ENCODE measurements at places on chromosomes 2 and 18. TPM values are rescaled to one million over a fixed set of nuclear protein-coding genes. Genes with fewer than 3 reads are reported as not detected.

The ADCYAP1 gene
- total RNA-seq = not detected

- no peak for DNase-seq
These were observed 11.5 kb upstream of the ST8SIA5 start for GRCh38 chr18:46768166-46768921.

The ITGA4 gene
- 0.36 TPM for total RNA-seq

The SKOR2 gene
- total RNA-seq = not detected

The B3GNT7 gene
- 83.3 TPM for total RNA-seq

The TBR1 gene
- total RNA-seq = not detected

- DNase-seq = no peak
These were observed 27.6 kb upstream of the CALCRL start for GRCh38 chr2:187475499-187476248.

DNA sequence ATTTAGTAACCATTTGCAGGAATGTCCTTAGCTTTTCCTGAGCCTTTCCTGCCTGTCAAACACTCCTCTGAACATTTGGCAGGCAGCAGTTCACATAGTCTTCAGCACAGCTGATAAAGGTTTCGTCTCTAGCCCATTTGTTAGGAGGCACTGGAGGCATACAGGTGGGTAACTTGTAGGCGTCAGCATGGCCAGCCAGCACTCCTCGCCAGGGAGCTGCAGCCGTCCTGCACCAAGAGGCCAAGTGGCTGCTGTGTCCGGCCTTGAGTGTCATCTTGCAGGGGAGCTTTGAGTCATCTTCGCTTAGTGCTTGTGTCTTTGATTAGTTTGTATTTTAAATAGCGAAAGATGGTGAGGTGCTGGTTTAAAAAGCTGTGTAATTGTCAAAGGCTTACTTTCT is 120.3 kb upstream of the NFATC1 start:
- no peak for DNase-seq

The RSAD2 gene
- 0.44 TPM for total RNA-seq

The SLC35F6 gene
- total RNA-seq = 67.3 TPM

GRCh38 chr2:44532031-44532430 is 170.3 kb downstream of the CAMKMT start:
- DNase-seq = no peak

The PPP1R1C gene
- 2.6 TPM for total RNA-seq

DNA sequence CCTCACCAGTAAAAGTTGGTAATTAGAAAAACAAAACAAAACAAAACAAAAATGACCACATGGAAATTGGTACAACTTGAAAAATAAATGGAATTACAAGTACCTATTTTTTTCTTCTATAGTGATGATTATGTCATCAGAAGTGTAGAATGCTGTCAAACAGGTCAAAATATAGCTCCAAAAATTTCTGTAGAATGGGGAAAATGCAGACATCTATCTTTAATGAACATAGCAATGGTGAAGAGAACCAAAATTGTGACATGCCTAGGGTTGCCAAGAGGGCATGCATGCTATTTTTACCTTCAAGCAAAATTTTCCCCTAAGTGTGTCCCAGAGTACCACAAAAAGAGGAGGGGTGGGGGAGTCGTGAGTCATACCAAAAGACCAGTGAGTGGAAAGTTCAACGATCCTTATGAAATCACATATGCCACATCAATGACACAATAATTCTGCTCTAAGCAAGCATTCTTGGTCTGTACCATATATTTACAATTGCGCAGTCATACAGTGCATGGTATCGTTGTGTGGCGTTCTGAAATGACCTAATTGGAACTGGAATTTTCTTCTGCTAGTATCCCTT is 1436.4 kb downstream of the SUCLG1 start:
- DNase-seq = no peak

- DNase-seq = no peak
These were observed 252.5 kb upstream of the SP5 start for GRCh38 chr2:170462433-170463205.

The ARHGAP25 gene
- total RNA-seq = 0.49 TPM

- no peak for DNase-seq
These were observed 60.9 kb downstream of the ARL4C start for GRCh38 chr2:234435836-234436481.

- DNase-seq = no peak
These were observed 177.4 kb upstream of the FN1 start for GRCh38 chr2:215613280-215613679.

GRCh38 chr2:59449274-59449673 is 1104.2 kb downstream of the BCL11A start:
- no peak for DNase-seq

DNA sequence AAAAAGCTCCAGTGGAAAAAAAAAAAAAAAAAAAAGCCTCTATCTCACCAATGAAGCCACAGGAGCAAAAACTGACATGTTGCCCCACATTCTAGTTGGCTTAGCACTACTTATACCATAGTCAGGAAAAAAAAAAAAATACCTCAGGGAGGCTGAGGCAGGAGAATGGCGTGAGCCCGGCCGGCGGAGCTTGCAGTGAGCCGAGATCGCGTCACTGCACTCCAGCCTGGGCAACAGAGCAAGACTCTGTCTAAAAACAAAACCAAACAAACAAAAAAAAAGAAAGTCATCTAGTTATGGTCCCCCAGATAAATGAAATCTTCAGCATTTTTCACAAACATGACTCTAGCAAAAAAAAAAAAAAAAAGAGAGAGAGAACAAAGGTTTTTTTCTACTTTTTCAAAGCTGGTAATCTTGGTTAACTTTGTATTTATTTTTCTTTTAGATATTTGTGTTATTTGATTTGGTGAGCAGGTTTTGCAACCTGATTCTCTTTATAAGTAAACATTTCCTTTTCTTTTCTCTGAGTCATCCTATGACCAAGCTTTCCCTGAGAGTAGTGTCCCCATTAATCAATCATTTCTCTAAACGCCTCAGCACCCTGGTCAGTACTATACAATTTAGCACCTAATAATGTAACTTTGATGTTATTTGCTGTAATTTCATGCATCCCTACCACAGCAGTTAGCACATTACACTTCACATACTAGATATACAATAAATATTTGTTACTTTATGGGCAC is 273.7 kb upstream of the PIK3C3 start:
- no peak for DNase-seq

DNA sequence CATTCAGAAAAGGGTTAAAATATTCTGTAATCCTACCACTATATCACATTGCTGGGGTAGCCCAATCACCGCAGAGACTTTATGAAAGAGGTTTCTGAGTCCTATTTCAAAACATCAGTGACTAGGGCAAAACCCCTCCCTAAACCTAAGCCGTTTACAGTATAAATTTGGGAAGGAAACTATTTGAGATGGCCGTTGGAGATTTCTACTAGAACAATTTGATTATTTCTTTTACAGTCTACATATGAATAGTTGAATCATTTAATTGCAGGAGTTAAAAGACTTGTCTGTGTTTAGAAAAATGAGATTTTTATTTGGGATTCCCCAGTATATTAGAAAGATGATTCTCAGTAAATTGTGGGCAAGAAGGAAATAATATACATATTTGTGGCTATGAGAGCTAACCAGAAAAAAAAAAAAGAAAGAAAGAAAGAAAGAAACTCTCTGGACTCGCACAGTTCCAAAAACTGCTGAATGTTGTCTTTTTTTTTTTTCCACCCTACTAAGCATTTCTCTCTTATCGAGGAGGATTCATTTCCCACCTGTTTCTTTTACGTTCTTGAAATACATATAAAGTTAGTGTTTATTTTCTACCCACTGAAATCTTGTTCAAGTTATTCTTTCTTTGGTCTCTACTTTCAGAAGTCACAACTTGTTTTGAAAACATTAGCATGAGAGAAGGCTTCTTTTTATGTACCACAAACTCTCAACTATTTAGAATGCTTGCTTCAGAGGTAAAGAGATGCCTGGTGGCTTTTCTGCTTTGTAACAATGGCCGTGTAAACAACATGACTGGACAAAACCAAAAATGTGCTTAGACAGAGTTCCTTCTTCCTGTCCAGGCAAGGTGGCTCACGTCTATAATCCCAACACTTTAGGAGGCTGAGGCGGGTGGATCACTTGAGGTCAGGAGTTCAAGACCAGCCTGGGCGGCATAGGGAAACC is 65.9 kb downstream of the BCL2 start:
- DNase-seq = no peak

DNA sequence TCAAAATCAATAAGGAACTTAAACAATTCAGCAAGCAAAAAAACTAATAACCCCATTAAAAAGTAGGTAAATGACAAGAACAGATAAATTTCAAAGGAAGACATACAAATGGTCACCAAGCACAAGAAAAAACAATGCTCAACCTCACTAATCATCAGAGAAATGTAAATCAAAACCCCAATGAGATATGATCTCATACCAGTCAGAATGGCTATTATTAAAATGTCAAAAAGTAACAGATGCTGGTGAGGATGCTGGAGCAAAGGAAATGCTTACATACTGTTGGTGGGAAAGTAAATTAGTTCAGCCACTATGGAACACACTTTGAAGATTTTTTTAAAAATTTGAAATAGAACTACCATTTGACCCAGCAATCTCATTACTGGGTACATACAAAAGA is 538.0 kb downstream of the TMX3 start:
- DNase-seq = no peak

The NOL4 gene
- total RNA-seq = 1.1 TPM

The FAM237A gene
- not detected for total RNA-seq

DNA sequence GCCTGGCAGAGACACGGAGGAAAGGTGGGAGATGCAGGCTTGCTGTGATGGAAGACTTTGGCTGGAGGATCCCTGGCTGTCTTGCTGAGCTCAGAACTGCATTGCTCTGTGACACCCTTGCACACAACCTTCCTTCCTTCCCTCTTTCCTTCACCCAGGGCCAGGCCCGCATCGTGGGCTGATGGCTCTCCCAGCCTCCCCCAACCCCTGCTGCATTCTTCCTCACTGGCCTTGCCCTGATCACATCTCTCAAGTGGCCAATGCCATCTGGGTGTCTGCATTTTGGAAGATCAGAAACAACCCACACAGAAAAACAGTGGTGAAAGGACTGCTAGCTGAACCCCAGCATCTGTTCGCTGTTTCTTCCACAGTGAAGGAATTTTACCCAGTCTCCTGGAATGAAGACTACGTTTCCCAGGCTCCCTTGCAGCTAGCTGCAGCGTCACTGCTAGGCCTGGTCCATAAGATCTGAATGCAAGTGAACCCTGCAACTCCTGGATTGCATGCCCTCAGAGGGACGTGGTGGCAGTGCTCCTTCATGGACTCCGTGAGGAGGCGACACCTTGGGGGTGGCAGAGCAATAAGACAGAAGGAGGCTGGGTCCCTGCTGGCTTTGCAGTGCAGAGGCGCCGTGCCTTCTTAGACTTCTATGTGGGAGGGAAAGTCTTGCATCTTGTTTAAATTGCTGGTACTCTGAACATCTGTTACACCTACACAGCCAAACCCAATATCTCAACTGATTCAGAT is 78.9 kb upstream of the YWHAQ start:
- DNase-seq = no peak

DNA sequence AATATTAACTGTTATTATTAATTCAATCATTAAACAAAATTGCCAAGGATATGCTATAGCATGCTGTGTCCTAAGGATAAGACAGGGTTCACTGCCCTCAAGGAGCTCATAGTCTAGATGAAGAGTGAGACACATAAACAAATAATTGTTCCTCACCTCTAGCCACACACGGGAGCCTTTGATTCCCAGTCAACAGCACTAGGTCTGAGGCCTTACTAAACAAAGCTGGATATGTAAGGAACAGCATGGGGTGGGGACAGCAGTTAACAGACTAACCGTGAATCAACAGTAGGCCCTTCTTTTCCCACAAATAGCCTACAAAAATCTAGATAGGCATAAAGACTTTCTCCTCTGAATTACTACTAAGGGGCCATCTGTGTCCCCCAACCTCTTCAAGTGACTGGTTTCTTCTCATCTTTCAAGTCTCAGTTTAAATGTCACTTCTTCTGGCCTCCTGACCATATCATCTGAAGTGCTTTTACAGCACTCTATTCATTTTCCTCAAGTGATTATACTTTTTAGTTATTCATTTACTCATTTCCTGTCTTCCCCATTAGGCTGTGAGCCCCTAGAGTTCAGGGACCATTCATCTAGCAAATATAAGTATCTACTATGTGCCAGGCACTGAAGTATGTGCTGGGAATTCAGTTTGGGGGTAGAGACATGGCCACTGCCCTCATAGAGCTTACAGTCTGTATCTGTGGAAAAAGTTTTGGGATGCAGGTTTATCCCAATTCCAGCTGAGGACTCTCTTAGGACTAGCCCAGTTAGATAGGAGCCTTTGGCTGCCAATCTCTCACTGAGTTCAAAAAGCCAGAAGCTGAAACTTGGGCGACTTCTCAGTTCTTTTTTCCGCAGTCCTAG is 29.9 kb upstream of the IHH start:
- DNase-seq = no peak

- no peak for DNase-seq
These were observed 101.3 kb downstream of the PTPRM start for GRCh38 chr18:7668392-7668791.

- no peak for DNase-seq
These were observed 14.4 kb downstream of the CFAP65 start for GRCh38 chr2:219026946-219027345.

The SLC40A1 gene
- total RNA-seq = 0.74 TPM

DNA sequence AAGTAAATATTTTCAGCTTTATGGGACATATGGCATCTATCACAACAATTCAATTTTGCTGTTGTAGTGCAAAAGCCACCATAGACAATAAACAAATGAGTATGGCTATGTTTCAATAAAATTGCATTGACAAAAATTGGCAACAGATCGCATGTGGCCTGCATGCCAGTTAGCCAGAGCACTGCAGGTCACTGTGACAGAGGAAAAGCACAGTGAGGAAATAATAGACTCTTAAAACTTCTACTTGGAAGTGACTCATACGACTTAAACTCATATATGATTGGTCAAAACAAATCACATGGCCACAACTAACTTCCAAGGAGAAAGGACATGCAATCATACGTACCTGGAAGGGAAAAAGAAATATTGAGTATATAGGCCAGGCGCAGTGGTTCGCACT is 44.4 kb downstream of the EXOC6B start:
- no peak for DNase-seq

DNA sequence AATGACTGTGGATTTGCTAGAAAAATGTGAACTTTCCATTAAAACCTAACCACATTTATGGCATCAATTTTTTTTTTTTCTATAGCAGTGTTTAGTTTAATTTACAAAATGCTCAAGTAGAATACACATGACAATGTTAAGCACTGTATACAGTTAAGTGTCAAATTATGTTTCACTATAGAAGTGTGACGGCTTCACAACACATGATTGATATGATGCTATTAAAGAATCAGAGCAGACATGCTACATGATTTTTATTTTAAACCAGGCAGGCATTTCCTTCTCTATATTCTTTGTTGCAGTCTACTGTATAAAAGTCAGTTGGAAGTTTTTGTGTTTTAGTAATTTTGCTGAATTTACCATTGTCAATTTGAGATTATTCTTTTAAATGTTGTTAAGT is 43.6 kb downstream of the PROKR1 start:
- DNase-seq = no peak

GRCh38 chr18:22434973-22435608 is 17.4 kb upstream of the CTAGE1 start:
- DNase-seq = no peak
